Amygdala (tissue), 56 donors: ENCODE measurements at places on chromosomes 1 and 21.

DNA sequence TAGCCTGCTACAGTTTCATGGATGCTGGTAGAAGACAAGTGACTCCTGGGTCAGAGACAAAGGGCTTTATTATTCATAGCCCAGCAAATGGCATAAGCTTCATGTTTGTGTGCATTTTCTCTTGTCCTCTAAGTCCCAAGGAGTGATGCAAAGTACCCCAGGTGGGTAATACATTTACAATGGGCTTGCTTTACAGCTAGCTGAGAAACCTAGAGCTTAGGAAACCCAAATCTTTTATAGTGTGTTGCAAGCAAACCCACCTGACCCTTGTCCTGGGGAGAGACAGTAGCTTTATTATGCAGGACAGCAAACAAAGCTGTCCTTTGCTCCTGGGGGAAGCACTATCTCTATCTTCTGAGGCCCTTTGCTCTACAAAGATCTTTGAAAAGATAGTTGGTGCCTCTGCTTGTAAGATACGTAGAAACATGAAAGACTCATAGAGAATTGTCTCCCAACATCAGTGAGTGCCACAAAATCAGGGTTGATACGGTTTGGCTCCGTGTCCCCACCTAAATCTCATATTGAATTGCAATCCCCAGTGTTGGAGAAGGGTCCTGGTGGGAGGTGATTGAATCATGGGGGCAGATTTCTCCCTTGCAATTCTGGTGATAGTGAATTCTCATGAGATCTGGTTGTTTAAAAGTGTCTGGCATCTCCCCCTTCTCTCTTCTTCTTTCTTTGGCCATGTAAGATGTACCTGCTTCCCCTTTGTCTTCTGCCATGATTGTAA, 315.8 kb upstream of the USP24 start:
- no peak for DNase-seq

DNA sequence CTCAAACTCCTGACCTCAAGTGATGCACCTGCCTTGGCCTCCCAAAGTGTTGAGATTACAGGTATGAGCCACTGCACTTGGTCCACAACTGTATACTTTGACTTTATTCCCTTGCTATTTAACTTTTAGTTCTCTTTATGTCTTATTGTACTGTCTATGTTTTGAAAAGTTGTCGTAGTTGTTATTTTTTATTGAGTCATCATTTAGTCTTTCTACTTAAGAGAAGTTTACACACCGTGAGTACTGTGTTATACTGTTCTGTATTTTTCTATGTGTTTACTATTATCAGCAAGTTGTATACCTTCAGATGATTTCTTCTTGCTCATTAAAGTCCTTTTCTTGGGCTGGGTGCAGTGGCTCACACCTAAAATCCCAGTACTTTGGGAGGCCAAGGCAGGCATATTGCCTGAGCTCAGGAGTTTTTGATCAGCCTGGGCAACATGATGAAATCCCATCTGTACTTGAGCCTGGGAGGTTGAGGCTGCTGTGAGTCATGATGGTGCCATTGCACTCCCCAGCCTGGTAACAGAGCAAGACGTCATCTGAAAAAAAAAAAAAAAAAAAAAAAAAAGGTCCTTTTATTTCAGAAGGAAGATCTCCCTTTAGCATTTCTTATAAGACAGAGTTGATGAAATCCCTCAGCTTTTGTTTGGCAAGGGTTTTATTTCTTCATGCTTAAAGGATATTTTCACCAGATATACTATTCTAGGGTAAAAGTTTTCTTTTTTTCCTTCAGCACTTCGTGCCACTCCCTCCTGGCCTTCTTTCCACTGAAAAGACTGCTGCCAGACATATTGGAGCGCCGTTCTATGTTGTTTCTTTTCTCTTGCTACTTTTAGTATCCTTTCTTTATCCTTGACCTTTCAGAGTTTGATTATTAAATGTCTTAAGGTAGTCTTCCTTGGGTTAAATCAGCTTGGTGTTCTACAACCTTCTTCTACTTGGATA, 47.6 kb downstream of the TNFSF18 start:
- no peak for DNase-seq

GRCh38 chr1:224300346-224300745, 29.6 kb downstream of the NVL start:
- DNase-seq: no peak

- DNase-seq: no peak
These were observed 20.7 kb downstream of the PHC2 start for GRCh38 chr1:33410091-33410701.

GRCh38 chr1:3034728-3035562, 13.7 kb downstream of the ACTRT2 start:
- no peak for DNase-seq

DNA sequence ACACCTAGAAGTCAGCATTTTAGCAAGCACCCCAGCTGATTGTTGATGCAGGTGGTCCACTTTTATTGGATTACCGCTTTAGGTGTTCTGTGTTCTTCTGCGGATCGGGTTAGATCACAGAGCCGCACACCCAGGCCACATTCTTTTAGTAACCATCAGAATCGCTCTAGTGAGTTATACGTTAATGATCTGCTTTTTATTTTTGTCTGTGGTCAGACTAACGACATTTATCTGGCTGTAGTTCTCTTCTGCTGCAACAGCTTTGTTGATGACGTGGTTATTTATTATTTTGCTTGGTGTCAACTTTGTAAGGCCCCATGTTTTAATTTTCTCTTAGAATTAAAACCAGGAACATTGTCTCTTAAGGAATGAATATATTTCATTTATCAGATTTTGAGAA, 18.2 kb downstream of the SCCPDH start:
- no peak for DNase-seq

GRCh38 chr1:59767119-59767518, 47.6 kb upstream of the HOOK1 start:
- DNase-seq: no peak

DNA sequence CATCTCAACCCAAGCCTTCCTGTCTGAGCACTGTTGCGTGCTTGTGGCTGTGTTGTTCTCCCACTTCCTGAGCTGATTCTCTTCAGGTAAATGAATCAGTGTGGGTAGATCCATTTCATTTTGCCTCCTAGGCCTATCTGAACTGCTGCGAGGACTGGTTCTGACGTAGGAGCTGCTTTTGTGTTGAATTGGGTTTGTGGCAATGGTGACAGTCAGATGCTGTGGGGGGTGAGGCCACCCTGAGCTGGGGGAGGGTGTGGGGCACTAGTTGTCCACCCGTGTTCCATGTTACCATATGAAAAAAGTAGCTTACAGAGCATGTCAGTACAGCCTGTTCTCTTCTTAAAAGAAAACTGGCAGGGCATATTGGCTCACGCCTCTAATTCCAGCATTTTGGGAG, 81.5 kb downstream of the MRPS6 start:
- no peak for DNase-seq

DNA sequence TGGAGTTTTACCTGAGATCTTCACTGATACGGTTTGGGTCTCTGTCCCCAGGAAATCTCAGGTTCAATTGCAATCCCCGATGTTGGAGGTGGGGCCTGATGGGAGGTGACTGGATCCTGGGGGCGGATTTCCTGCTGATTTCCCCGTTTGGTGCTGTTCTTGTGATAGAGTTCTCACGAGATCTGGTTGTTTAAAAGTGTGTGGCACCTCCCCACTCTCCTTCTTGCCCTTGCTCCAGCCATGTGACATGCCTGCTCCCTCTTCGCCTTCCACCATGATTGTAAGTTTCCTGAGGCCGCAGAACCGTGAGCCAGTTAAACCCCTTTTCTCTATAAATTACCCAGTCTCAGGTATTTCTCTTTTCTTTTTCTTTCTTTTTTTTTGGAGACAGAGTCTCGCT, 126.4 kb upstream of the SLC45A1 start:
- DNase-seq: no peak

DNA sequence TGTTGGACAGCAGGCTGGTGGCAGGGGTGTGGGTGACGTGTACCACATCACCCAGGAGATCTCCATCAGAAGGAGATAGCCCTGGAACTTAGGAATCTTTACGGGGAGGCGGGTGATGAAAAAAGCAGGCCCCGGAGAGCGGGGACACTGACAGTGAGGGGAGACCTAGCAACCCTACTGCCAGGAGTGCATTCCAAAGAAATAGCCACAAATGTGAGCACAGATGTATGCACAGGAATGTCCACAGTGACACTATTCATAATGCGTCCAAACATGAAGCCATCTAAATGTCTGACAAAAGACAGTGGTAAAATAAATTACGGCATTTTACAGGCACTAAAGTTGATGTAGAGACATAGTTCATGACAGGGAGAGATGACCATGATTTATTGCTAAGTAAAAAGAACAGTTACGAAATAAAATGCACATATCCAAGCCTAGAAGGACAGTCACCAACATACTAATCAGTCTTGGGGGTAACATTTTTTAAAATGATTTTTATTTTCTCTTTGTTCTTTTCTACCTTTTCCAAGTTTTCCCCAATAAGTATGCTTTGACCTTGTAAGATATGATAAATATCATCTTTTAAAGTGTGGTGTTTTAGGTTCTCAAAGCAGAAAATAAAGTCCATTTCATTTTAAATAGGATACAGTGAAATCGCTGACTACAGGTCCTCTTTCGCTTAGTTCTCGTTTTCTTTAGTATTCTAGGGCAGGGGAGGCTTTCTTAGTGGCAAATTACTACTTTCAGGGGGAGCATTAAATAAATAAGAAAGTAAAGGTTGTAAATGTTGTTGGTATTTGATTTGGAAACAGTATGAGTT, 21.3 kb downstream of the CD247 start:
- no peak for DNase-seq

DNA sequence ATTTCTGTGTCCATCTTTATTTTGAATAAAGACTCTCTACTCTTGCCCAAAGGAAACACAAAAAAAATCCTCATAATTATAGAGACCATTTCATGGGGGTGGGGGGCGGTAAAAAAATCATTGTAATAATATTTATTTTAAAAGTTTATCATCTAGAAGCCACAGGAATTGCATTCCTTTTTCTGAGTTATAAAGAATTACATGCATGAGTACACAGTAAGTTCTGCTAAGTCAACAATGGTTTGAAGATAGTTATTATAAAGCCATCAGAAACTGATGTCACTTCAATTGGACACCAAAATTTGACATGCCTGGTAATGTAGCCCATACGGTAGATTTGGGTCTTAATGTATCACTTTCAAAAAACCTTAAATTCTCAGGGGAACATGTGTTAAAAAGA, 478.1 kb upstream of the NR5A2 start:
- no peak for DNase-seq

DNA sequence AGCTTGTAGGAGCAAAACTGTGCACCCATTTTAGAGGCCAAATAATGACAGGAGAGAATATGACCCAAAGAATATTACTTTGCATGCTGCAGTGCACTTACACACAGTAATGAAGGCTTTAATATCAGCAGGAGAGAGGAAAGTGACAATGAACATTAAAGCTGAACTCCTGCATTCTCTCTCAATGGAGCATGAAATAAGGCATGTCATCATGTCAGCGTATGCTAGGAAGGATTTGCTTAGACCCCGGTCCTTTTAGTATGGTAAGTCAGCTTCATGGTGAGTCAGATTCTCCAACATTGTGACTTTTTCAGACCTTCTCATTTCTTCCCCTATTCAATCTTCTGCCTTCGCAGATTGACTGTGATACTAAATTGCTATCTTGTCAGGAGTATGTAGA, 210.7 kb upstream of the TMPRSS15 start:
- DNase-seq: no peak

DNA sequence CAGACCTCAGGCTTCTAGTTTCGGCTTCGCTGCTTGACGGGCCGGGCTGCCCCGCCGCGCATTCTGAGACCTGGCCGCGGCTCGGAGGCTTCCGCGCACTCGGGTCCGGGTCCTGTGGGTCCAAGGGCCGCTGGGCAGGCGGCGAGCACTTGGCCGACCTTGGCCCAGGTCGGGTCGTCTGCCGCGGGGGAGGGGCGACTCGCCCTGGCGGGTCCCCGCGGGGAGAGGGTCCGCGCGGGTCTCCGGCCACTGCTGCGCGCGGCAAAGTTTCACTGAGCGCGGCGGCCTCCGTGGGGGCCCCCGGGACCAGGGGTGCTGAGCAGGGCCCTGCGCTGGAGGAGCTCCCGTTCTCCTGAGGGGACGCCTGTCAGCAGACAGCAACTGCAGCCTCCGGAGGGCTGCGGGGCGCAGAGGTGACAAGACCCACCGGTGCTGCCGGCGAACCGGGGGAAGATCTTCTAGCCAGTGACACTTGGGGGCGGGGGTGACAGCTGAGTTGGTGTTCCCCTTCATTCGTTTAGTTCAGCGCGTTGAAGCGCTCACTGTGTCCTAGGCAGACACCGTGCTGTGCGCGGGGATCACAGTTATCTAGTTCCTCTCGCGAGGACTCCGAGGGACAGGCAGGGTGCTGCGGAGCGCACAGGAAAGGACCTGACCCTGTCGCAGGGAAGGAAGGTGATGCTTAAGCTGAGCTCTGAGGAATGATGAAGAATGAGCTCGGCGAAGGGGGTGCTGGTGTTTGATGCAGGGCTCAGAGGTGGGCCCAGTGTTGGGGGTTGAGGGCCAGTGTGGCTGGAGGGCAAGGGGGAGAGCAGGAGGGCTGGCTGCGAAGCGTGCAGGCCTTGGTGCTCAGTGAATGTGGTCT, 725 bp downstream of the MTFR1L start:
- DNase-seq: no peak

GRCh38 chr1:63821091-63822005, 47.5 kb downstream of the ROR1 start:
- DNase-seq: no peak

- DNase-seq: no peak
These were observed 40.0 kb upstream of the APP start for GRCh38 chr21:26210614-26211013.

DNA sequence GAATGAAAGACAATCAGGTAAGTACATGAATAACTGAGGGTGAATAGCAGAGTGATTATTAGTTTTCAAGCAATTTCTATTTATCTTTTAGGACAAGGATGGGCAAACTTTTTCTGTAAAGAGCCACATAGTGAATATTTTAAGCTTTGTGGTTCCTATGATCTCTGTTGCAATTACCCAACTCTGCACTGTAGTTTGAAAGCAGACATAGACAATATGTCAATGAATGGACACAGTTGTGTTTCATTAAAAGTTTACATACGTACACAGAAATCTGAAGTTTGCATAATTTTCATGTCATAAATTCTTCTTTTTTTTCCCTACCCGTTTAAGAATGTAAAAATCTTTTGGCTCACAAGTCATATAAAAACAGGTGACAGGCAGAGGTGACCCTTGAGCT, 71.4 kb downstream of the ZNF281 start:
- no peak for DNase-seq
